ENCODE measurements at places on chromosomes 4 and X. TPM values are rescaled to one million over a fixed set of nuclear protein-coding genes. Genes with fewer than 3 reads are reported as not detected.
A peak's percentile ranks its signal among the peaks of the same experiment; 100 is the strongest.

The POF1B gene
- polyA plus RNA-seq: not detected

The SRPK3 gene
- 0.50 TPM for polyA plus RNA-seq

The SLC9B1 gene
- polyA plus RNA-seq: 0.21 TPM

The MRPL1 gene
- polyA plus RNA-seq: 11.0 TPM

The CHIC1 gene
- 2.8 TPM for polyA plus RNA-seq

The WAS gene
- 0.30 TPM for polyA plus RNA-seq

The PITX2 gene
- not detected for polyA plus RNA-seq

The LINC00632 gene
- 1.2 TPM for polyA plus RNA-seq

The GABRQ gene
- 0.03 TPM for polyA plus RNA-seq

The DCUN1D4 gene
- 52.8 TPM for polyA plus RNA-seq

DNA sequence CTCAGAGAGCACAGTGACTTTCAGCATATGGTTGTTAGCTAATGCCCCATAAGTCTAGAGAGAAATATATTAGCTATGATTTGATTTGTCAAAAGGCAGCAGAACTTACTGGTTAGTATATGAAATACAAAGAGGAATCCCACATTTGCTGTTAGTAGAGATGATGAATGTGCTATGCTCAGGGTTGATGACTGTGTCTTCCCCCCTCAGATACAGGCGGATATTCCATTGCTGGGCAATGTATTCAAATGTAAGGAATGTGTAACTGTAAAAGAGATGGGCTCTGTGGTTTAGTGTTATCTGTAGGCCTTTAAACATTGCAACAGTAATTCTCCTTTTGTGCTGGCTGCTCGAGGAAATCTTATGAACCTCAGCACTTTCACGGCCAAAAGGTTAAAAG is 528.9 kb upstream of the ARX start:
- no peak for DNase-seq

DNA sequence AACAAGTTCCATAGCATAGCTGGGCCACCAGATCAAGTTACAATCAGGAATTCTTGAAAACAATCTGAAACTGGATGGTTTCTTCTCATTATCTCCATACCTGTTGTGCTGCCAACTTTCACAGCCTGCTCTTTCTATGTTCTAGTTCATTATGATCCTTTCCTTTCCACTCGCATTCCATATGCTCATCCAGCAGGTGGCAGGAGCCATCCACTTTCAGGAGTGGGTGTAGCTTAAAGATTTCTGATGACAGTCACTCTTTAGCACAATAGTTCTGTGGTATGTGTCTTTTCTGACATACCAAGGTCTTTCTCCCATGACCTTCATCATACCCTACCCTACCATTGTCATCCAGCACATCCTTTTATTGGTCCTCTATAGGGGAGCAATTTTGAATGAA is 46.4 kb downstream of the PAGE2 start:
- peak; percentile 41 for DNase-seq

- DNase-seq: no peak
These were observed 235.4 kb downstream of the MGST2 start for GRCh38 chr4:139900964-139901376.

GRCh38 chrX:130263016-130263415 is 5.7 kb downstream of the ZNF280C start:
- DNase-seq: no peak

DNA sequence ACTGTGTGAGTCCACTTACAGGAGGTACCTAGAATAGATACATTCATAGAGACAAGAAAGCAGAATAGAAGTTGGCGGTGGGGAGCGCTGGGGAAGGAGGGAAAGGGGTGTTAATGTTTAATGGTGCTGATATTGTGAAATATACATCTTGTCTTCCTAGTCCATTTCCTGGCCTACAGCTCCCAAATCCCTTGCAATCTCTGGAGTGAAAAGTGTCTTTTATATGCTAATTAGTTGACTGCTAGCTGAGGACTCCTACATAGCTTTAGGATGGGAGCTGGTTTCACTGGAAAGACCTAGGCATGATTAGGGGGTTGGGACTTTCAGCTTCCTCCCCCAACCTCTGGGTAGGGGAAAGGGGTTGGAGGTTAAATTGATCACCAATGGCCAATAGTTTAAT is 36.0 kb downstream of the FUNDC1 start:
- no peak for DNase-seq

DNA sequence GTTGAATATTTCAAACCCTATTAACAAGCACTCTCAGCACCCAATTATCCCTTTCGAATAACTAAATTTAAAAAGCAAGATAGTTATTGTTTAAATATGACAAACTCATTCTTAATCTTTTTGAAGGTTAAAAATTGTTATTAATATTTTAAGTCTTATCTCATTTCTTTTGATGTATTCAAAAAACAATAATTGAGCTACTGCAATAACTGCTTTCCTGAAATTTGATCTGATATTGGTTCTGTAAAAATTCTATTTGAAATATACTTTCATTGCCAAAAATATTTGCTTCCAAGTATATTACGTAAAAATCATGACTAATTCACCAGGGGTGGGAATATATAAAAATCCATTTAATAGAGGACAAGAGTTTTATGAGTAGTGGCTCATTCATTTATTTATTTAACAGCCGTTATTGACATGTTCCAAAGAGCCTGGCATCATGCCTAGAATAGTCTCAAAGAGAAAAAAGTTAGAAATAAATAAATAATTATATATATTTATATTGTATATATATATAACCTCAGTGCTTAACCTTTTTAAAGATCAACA is 34.4 kb downstream of the GLRA3 start:
- DNase-seq: no peak

GRCh38 chrX:37779857-37780256 is at the start of gene CYBB:
Gene CYBB, plus strand, starts transcription at chrX:37780059. Its CDS starts 19 bp downstream, at chrX:37780078.
- no peak for DNase-seq

DNA sequence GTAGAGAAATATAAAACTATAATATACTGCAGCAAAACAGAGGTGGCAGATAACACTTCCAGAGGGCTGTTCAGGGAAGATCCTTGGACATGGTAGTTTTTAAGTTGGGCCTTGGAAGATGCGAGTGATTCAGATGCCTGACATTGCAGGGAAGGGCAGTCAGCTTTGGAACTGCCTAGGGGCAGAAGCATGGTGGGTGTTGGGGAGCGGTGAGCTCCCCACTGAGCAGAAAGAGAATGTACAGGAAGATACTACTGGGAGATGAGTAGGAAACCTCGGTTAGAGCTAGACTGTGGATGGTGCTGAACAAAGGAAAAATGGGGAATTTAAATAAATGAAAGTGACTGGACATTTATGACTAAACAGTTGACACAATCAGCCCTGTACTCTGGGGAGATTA is 24.9 kb upstream of the SEC24B start:
- DNase-seq: no peak

DNA sequence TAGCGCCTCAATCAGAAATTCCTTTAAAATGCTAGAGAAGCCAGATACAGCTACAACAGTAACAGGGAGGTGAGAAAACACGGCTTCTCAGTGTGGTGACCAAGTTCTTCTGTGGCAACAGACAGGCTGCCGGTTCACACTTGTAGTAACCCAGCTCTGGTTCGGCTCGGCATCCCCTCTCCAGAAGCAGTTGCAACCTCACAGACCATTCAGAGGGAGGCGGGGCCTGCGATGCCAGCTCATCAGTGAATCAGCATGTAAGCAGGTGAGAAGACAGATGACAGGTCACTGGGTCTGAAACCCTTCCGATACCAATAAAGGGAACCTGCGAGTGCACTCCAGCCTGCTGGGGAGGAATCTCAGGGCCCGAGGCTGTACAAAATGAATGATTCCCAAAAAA is 251.0 kb downstream of the KCNIP4 start:
- peak; percentile 35 for DNase-seq

DNA sequence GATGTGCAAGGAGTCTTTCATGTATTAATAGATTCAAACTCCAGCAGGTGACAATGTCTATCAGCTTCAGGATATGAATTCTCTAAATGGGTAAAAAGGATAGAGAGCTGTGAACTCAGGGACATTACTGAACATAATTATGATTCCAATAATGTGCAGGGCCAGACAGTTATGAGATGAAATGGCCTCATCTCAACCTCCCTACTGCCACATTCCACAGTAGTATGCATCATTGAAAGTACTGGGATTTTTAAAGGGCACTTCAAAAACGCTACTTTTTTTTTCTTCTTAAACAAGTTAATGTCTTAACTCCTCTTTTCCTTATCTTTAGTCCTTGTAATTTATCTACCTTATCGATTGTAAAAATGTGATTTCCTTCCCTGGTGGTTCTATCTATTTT is 202.0 kb downstream of the APBB2 start:
- DNase-seq: no peak

GRCh38 chrX:69032601-69033000 is 132.7 kb downstream of the PJA1 start:
- DNase-seq: no peak

DNA sequence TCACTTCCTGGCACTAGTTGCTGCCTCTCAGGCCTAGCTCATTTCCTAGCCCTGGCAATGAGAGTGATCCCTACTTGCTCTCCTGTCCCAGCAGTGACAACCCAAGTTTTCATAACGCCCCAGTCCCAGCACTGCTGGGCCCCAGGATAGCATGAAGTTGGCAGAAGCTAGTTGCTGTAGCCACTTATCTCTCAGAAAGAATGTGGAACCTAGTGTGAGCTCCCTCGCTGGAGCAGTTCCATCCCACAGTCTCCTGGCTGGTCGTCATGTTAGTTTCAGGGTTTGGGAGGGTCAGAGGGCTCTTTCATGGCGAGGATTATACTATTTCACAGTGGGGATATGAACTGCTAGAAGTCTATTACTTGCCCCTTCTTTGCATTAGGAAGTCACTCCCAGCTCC is 5.1 kb downstream of the PF4 start:
- DNase-seq: no peak

DNA sequence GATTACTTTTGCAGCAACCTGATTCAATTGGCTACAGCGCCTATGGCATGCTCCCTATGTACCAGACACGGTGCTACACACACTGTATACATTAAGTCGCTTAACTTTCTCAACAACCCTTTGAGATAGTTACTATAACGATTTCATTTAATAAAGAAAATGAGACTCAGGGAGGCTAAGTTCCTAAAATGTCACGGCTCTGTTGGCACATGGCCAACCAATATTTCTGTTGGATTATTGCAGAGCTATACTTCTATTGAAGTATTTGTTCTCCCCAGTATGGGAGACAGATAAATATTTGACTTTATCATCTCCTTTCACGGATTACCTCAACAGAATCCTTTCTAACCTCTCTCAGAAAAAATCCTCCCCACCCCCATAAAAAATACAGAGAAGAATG is 25.3 kb downstream of the CLNK start:
- DNase-seq: no peak

DNA sequence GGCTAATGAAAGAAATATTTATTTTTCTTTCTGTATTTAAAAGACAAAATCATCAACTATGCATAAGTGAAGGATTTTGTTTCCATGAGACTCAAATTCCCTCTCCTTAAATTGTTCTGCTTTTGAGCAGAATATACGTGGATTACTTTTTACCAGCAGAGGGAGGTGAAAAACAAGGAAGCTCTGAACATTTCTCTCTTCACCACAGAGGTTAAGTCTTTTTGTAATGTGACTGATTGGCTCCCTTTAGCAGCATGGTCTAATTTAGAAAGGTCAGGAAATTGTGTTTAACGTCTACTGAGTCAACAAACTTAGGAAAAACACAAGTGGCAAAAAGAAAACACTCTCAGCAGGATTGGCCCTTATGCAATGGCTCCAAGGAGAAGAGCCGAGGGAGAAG is 55.1 kb upstream of the F9 start:
- DNase-seq: no peak

- peak; percentile 42 for DNase-seq
These were observed 47.7 kb downstream of the TIGD2 start for GRCh38 chr4:89158884-89159503.

DNA sequence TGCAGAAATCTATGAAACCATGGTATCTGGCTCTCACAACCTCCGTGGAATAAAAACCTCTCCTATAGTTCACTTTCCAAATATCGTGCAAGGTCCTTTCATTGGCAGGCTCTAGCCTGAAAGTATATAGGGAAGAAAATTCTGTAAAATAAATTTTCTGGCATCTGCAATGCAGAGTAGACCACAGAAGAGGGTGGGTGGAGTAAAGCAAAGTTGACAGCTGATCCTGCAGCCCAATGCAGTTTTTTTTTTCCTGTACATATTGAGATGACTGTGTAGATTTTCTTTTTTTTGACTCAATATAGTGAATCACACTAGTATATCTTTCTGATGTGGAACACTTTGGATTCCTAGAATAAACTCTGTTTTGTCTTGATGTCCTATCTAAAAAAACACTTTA is 56.7 kb downstream of the NPY2R start:
- no peak for DNase-seq

Measured in SK-N-SH (cell line).